Activated T-cell treated with anti-CD3 and anti-CD28 coated beads, Interleukin-2, amount 50 U/mL, for 72 hours (primary cell): ENCODE measurements at places on chromosomes 5 and 9. TPM values are rescaled to one million over a fixed set of nuclear protein-coding genes. Genes with fewer than 3 reads are reported as not detected.

- no peak overlapping the region for H3K4me3 ChIP-seq
- peaks cover 16% of the 10 kb centered on the region for H3K4me1 ChIP-seq
- peaks cover 89% of the 10 kb centered on the region for H3K27me3 ChIP-seq
- no peaks in the 10 kb centered on the region for H3K36me3 ChIP-seq
- no peak overlapping the region for H3K27ac ChIP-seq
- DNase-seq: no peak
Observed at GRCh38 chr5:73296772-73297171, 123.8 kb downstream of the TMEM174 start.

Gene WNK2
- 0.70 TPM for total RNA-seq

Gene MYORG
- 1.7 TPM for total RNA-seq

DNA sequence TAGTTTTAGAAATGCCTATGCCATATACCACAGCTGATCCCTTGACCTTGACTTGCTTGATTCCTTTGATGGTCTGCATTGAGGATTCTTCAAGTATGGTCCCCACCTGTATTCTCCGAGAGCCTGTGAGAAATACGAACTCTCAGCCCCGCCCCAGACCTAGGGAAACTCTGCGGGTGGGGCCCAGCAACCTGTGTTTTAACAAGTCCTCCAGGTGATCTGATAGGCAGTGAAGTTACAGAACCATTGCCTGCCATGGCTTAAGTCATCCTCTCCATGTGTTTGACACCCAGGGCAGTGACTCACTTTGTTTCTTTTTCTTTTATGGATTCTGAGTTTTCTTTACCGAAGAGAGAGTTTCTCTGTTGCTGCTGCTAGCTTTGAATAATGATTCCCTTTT lies 18.5 kb downstream of the FRMPD1 start:
- no peak overlapping the region for H3K4me3 ChIP-seq
- H3K27me3 ChIP-seq: peaks cover 49% of the 10 kb centered on the region
- H3K4me1 ChIP-seq: no peaks in the 10 kb centered on the region
- DNase-seq: no peak
- no peak overlapping the region for H3K27ac ChIP-seq
